Tracheal epithelial cell (primary cell): ENCODE measurements at places on chromosomes 3 and 15. TPM values are rescaled to one million over a fixed set of nuclear protein-coding genes. Genes with fewer than 3 reads are reported as not detected.

The CFAP100 gene
- not detected in 2 replicates for total RNA-seq

The VWA5B2 gene
- total RNA-seq: not detected in 2 replicates

The POPDC2 gene
- total RNA-seq: not detected in 2 replicates

The ARPP21 gene
- total RNA-seq: not detected in 2 replicates

The KIF7 gene
- total RNA-seq: 1.2 and 1.7 TPM in 2 replicates

The ARHGEF26 gene
- total RNA-seq: 0.24 and 0.85 TPM in 2 replicates
